ENCODE measurements at places on chromosomes 12 and 14.

GRCh38 chr12:70194076-70194475, 49.2 kb upstream of the CNOT2 start:
- no peak for DNase-seq

GRCh38 chr14:66105815-66106214, 380.4 kb upstream of the CCDC196 start:
- DNase-seq, result peak; percentile 22

- no peak for DNase-seq
Observed at GRCh38 chr14:97707603-97708002, 910.4 kb downstream of the VRK1 start.

DNA sequence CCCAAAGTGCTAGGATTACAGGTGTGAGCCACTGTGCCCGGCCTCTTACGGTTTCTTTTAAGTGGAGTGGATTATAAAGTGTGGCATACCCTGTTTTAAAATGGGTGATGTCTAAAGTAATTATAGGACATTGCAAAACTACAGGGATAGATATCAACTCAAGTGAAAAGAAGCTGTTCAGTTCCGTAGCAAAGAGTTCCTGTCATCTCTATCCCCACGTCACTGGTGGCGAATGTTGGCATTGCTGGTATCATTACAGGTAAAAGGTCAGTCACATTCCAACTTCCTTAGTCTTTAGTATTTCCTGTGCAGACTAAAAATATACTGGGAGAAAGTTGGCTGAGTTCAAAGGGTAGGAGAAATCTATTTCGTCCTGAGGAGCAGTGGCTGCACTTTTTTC, 95.6 kb upstream of the SLC38A2 start:
- DNase-seq, result no peak

DNA sequence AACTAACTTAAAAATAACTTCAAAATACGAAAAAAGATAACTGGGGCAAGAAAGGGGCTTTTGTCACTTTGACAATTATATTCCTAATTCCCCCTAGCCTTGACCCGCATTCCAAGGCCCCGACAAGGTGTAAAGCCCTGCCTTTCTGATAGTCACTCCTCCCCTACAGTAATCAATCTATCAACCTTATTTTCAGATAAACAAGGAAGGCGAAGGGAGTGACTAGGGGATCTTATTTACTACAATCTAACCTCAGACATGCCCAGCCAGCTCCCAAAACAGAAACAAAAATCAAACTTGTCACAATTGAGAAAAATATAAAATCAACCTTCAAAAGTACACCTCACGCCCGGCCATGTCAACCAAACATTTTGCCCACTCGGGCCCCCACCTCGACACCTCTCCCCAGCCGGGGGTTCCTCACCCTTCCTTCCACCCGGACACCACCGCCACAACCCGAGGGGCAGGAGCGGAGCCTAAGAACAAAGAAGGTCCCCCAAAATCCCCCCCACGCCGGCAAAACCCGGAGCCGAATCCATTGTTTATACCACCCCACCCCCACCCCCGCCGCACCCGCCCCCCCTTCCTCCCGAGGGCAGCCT, 562 bp downstream of the ZFYVE1 start:
- DNase-seq, result no peak

GRCh38 chr12:121222847-121223246, 12.9 kb downstream of the P2RX4 start:
- DNase-seq, result no peak

DNA sequence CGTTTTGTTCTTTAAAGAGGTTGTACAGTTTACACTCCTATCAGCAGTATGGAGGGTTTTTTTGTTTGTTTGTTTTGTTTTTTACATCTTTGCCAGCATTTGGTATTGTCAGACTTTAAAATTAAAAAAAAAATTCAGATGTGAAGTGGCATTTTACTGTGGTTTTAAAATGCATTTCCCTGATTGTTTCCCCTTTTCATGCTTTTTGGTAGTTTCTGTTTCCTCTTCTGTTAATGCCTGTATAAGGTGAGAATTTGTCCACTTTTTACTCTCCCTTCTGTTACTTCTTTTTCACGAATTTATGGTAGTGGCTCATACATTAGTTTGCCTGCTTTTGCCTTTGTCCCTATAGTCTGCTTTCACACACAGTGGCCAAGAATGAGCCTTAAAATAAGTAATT, 36.6 kb downstream of the MNAT1 start:
- DNase-seq, result no peak

GRCh38 chr14:20194101-20194500, 3.4 kb downstream of the OR11G2 start:
- no peak for DNase-seq

DNA sequence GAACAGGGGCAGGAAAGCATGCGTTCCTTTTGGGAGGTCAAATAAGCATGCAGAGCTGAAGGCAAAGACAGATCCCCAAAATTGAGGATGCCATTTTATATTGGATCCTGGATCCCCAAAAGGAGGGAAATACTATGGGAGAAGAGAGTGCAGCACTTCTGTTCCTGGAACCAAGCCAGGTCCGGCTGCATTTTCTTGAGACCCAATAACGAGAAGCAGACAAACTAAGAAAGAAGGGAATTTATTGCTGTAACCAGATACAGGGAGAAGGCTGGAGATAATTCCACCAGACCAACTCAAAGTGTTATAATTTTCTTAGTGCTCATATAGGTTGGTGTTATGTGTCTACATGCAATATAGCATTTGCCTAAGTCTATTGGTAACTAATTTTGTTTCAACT, 60.8 kb downstream of the PDE6H start:
- DNase-seq, result no peak

DNA sequence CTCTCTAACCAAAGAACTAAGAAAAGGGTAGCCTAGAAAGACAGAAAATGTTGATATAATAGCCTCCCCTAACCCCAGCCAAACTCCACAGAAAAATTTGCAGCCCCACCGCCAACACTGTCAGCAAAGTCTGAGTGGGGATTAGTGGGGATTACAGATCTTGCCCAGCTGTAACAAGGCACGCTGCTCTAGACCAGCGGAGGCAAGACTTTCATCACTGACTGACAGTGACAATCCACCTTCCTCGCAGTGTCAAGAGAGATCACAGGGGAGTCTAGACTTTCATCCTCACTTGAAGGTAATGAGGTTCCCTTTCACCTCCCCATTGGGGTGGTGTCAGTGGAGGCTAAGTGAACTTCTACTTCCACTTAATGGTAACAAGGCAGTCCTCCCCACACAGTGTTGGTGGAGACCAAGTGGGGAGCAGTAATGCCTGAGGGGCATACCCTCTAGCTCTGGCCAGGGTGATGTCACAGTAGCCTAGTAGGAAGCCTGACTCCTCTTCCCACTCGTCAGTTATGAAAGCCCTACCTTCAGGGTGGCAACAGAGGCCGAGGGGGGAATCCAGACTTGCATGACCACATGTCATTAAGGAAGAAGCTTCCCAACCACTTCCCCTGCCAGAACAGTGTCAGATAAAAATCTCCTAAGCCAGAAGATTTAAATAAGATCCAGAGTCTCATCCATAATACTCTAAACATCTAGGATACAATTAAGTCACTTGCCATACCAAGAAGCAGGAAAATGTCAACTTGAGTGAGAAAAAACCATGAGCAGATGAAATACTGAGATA, 91.7 kb upstream of the RASSF8 start:
- DNase-seq, result no peak

DNA sequence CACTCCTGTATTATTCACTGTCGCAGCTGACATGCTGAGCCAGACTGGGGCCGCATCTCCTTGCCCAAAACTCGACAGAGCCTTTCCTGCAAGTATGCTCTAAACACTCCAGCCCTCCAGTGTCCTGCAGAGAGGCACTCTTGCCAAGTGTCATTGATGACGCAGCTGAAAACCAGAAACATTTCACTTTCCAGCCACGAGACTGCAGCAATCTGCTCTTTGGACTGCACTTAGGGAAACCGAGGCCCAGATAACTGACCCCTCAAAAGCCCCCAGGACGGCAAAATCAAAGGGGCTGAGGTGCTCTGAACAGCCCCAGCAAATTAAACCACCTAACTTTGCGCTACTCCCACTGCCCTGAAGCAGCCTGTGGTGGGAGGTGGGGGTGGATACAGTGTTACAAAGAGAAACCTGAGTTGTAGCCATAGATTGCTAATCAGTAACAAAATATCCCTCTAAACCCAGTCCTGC, 2.6 kb downstream of the CCDC85C start:
- no peak for DNase-seq

DNA sequence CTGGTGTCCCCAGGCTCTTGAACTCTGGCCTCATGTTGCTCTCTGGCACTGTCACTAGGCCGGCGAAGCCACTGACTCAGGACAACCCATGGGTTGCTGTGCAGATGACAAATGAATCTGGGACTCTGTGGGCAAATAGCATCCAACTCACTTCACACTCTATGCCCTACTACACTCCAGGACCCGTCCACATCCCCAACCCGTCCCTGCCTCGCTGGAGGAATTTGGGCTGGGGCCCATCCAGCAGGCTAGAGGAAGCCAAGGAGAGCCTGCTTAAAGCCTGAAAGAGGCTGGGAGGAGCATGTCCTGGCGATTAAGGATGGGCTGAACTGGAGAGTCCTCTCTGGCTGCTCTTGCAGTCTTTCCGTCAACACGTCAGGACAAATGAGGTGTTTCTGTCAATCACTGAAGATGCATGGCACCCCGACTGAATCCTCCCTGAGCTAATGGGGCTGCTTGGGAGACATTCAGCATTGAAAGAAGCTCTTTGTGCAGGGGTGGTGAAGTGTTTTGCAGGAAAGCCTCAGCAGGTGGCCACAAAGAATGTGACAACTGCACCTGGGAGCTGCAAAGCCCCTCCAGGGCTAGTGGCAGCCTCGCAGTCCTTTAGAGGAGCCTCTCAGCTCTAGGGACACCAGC, 71.7 kb downstream of the ANO2 start:
- no peak for DNase-seq

DNA sequence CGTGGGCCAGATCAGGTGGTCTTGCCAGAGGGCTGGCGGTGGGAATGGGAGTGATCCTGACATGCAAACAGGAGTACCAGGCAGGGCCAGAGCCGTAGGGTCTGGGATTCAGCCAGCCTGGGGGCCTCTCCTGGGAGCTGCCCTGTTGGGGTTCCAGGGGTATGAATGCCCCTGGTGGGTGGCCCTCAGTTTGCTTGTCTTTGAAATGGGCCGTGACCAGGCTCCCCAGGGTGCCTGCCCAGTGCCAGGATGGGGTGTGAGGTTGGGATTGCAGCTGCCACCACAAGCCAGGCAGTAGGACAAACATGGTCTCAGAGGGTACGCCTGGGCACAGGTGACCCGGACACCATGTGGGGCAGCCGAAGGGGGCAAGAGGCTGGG, 168.8 kb downstream of the KIF26A start:
- DNase-seq, result no peak

DNA sequence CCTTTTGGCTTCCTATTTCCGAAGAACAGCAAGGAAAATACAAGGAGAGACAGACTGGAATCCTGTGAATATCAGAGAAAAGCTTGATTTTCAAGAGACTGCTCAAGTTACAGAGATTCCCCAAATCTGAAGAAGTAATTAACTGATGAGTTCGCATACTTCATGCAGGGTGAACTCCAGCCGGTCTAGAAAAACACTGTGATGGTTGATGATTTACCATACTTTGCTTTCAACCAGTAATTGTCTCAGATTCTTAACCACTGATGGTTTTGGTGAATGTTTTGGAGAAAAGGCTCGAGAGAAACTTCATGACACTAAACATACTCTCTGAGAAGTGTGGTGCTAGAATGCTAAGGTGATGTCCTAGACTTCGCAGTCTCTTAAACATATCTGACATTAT, 4.4 kb upstream of the PLXNC1 start:
- no peak for DNase-seq

- no peak for DNase-seq
Observed at GRCh38 chr12:114697741-114698565, 14.0 kb upstream of the TBX3 start.

DNA sequence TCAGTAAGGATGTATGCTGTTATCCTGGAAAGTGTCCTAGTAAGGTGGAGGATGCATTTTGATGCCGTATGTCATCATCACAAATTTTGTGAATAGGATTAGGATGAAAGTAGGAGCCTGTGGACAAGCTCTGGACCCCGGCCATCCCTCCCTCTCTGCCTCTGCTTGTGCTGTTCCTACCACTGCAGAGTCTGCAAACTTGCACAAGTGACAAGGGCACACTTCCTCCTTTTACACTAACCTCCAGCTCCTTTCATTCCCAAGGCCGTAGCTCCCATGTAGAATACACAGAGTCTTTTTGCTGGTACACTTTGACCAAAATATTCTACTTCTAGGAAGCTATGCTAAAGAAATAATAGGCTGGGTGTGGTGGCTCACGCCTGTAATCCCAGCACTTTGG, 13.3 kb upstream of the TMCC3 start:
- DNase-seq, result no peak

- DNase-seq, result no peak
Observed at GRCh38 chr14:99038431-99038820, 233.6 kb downstream of the BCL11B start.

- DNase-seq, result no peak
Observed at GRCh38 chr12:93122569-93123091, 193.5 kb upstream of the EEA1 start.

GRCh38 chr14:104598039-104598909, 6.3 kb downstream of the TMEM179 start:
- DNase-seq, result no peak

DNA sequence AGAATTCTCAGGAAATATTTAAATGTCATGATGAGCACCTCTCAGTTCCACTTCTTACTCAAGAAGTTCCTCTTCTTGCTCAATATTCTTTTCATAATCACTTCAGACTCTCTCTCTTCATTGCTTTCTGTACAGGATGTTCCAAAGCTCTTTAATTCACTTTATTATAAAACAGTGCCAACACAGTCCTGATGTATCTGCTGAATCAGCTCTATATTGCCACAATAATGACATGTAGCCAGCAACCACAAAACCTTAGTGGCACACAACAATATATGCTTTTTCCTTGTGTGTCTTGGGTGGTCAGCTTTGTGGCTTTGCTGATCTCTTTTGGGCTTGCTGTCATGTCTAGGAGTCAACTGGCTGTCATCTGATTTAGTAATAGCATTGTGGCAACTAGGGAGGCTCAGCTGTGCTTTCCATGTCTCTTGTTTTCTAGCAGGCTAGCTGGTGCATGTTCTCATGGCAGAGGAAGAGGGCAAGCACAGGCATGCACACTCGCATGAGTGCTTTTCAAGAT, 52.8 kb upstream of the SLC2A13 start:
- no peak for DNase-seq

GRCh38 chr12:131986910-131987309, 37.2 kb downstream of the EP400 start:
- no peak for DNase-seq

All from COLO829 (cell line).